ENCODE measurements at places on chromosomes 11 and 22.

GRCh38 chr11:93559681-93560080 lies 16.5 kb upstream of the SMCO4 start:
- DNase-seq, result no peak

DNA sequence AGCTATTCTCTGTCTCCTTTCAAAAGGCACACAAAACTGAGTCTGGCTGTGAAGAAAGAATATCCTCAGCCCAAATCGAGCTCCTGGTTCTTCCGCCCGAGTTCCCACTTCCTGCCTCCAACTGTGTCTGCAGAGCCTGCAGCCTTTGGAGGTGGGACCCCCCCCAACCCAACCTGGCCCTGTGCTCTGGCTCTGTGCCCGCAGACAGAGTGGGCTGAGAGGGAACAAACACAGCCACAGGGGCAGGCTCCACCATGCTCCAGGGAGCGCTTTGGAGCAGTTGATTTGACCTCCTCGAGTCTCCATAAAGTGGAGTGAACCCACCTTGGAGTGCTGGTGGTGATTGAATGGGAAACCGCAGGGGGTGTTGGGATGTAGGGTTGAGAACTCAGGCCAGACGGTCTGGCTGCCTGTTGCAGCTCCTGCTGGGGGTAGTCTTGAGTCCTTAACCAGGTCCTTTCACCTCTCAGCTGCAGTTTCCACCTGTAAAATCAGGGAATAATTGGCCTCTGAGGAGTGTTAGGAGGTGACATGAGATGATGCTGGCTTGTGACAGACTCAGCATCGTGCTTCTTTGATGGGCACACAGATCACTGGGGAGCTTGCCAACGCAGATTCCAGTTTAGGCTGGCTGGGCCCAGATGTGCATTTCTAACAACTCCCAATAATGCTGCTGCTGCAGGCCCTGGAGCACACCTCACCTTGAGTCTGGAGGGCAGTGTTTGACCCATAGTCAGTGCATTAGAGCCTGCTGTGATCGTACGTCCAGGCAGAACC lies 11.4 kb downstream of the DAGLA start:
- DNase-seq, result no peak

DNA sequence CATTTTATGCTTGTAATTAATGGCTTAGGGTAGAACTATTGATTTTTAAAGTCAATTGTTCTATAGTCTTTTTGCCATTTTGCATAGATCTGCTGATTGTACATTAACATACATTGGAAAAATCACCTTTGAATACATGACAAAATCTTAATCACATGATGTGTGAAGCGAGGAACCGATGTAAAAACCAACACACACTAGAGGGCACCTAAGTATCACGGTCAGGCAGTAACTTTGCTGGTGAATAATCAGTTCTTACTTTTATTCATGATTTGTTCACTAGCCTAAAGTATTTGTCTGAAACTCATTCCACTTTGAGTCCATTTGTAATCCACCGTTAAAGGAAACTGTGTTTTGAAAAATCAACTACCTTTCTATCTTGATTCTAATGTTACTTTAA lies 28.2 kb downstream of the JHY start:
- no peak for DNase-seq

- no peak for DNase-seq
Measured at GRCh38 chr11:19698493-19699292, 13.9 kb upstream of the NAV2 start.

DNA sequence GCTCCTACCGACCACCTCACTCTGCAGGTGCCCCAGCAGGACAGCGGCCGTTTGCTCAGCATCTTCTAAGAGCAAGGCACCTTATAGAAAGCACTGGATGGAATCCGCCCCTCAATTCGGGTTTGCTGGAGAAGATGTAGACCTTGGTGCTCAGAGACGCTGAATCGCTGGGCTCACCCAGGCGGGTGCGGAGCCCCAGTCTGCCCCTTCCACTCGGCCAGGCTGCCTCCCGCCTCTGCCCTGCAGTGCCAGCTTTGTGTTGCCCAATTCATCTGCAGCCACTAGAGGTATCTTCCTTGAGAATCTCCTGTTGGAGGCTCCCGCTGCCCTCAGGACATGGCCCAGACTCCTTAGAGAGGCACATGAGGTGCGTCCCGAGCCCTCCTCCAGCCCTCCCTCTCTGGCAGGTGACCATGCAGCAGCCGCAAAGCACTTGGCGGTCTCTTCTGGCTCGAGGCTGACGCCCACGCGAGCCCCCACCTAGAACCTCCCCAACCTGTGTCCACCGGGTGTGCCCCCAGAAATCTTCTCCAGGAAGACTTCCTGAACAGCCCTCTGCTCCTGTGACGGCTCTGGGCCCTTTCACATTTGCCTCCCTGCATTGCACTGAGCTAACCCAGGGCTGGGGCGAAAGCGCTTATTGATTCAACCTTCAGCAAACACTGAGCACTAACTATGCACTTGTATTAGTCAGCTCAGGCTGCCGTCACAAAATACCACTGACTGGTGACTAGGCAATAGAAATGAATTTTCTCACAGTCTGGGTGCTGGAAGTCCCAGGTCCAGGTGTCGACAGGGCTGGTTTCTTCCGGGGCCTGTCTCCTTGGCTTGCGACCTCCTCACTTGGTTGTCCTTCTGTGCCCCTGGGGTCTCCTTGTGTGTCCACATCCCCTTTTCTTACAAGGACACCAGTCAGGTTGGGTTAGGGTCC lies 117.5 kb downstream of the WNT7B start:
- DNase-seq, result no peak

DNA sequence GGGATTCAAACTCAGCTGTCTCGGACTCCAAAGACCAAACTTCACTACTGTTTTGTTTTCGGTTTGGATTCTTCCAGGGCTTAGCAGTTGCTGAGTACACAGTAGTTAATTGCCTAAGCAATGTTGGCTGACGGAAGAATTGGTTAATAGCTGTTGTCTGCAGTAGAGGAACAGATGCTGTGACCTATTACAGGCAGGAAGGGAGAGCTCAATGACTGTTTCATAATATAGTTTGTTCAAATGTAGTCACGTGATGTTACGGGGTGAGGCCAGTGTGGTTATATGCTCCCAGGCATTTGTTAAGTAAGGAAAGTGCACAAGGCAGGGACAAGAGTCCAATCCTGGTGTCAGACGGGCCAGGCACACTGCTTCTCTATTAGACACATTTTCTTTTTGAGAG lies 222.6 kb upstream of the CCDC90B start:
- DNase-seq, result no peak

Measured in stimulated activated CD8-positive, alpha-beta memory T cell treated with anti-CD3 and anti-CD28 coated beads, Interleukin-7, amount 100 ng/mL, for 1 hour (primary cell).